Epithelial cell of alveolus of lung (primary cell): ENCODE measurements at places on chromosomes 7 and 10. TPM values are rescaled to one million over a fixed set of nuclear protein-coding genes. Genes with fewer than 3 reads are reported as not detected.

The HABP2 gene
- total RNA-seq = not detected in 2 replicates

The MMRN2 gene
- total RNA-seq = 1.3 and 6.9 TPM in 2 replicates

The WNT8B gene
- total RNA-seq = not detected in 2 replicates

The SPAM1 gene
- total RNA-seq = not detected in 2 replicates

The CNPY1 gene
- not detected in 2 replicates for total RNA-seq

The GATA3 gene
- total RNA-seq = 0.08 and 0.26 TPM in 2 replicates

The AKR1C4 gene
- total RNA-seq = not detected in 2 replicates

The EPHA1 gene
- 0.32 and 0.91 TPM in 2 replicates for total RNA-seq

The TAS2R5 gene
- 0.39 and 0.48 TPM in 2 replicates for total RNA-seq

The ASB13 gene
- total RNA-seq = 17.2 and 18.0 TPM in 2 replicates

The NPSR1 gene
- not detected in 2 replicates for total RNA-seq
